ENCODE measurements at places on chromosomes 6 and 20.

- H3K36me3 ChIP-seq: peaks cover 57% of the 10 kb centered on the region
- DNase-seq: no peak
- H3K27ac ChIP-seq: peak overlapping the region; percentile 5
- H3K4me3 ChIP-seq: no peak overlapping the region
Observed at GRCh38 chr6:41093729-41094128, 21.0 kb downstream of the NFYA start.

DNA sequence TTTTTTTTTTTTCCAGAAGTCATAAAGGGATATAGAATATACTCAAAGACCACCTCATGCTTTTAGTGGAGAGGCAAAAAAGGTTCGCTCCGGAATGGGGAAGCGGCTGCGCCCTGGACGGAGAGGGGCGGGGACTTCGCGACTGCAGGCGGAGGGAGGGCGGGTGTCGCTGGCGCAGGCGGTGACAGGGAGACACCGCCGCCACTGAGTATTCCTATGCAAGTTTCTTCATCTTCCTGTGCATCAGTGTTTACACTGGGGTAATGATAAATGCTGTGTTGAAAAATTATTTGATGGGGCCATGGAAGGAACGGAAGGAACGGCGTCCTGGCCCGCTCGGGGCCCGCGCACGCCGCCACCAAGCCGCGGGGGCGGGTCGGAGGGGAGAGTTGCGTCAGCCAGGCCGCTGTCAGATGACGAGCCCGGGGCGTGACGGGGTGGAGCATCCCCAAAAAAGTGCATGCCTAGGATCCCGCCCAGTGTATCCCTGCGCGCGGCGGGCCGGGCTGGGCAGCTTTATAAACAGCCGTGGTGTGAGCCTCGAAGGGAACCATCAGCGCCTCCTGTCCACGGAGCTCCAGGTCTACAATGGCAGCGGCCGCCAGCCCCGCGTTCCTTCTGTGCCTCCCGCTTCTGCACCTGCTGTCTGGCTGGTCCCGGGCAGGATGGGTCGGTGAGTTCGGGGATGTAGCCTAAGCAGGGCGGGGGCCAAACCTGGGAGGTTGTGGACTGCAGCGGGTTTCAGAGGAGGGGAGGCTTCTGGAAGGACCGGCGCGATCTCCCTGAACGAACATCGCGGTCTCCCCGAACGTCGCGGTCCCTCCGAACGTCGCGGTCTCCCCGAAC lies at the start of gene ULBP1:
TSS of gene ULBP1 (plus strand) at position 482 of the 846 bp plus-strand sequence. CDS start at position 589, 107 bp downstream.
- H3K36me3 ChIP-seq: peaks cover 6% of the 10 kb centered on the region
- peak within 1 kb of the TSS; percentile 94 for H3K27ac ChIP-seq
- DNase-seq: peak; percentile 69
- peak within 1 kb of the TSS; percentile 91 for H3K4me3 ChIP-seq
- H3K27me3 ChIP-seq: peaks cover 76% of the 10 kb centered on the region

GRCh38 chr20:58256842-58257241 lies 28.4 kb upstream of the ANKRD60 start:
- peaks cover 66% of the 10 kb centered on the region for H3K36me3 ChIP-seq
- H3K27me3 ChIP-seq: no peaks in the 10 kb centered on the region
- DNase-seq: no peak
- H3K4me3 ChIP-seq: no peak overlapping the region
- H3K4me1 ChIP-seq: peaks cover 27% of the 10 kb centered on the region

GRCh38 chr20:57588596-57588995 lies 27.7 kb downstream of the PCK1 start:
- peaks cover 36% of the 10 kb centered on the region for H3K27me3 ChIP-seq
- H3K36me3 ChIP-seq: no peaks in the 10 kb centered on the region
- H3K4me1 ChIP-seq: peaks cover 6% of the 10 kb centered on the region
- no peak overlapping the region for H3K4me3 ChIP-seq

- DNase-seq: no peak
- no peak overlapping the region for H3K27ac ChIP-seq
- H3K4me3 ChIP-seq: no peak overlapping the region
- H3K4me1 ChIP-seq: no peaks in the 10 kb centered on the region
Observed at GRCh38 chr6:108524528-108525248, 36.0 kb upstream of the FOXO3 start.

GRCh38 chr6:139367810-139368351 lies 6.6 kb downstream of the CITED2 start:
- no peak overlapping the region for H3K4me3 ChIP-seq
- H3K27me3 ChIP-seq: no peaks in the 10 kb centered on the region
- H3K36me3 ChIP-seq: peaks cover 4% of the 10 kb centered on the region
- DNase-seq: no peak
- peaks cover 43% of the 10 kb centered on the region for H3K4me1 ChIP-seq
- no peak overlapping the region for H3K27ac ChIP-seq

DNA sequence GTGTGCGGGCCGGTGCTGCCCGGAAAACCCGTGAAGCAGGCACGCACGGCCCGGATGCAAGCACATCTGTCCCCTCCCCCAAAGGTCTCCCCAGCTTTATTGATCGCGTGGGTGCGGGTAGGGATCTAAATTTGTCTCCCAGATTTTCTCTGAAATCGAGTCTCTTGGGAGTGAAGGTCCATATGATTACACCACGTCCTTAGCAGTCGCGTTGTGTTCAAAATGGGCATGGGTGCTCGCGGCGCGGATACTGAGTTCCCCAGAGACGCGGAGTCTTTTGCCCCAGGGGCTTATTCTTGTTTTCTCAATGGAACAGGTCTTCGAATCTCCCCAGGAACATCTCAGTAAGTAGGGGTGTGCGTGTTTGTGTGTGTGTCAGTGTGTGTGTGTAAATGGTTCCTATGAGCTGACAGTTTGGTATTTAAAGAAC lies 2.8 kb upstream of the ZNF292 start:
- peak overlapping the region; percentile 99 for H3K27ac ChIP-seq
- no peaks in the 10 kb centered on the region for H3K27me3 ChIP-seq
- DNase-seq: no peak

- H3K27ac ChIP-seq: no peak overlapping the region
- DNase-seq: no peak
- H3K4me1 ChIP-seq: no peaks in the 10 kb centered on the region
Observed at GRCh38 chr6:55980627-55981211, 105.3 kb upstream of the BMP5 start.

- H3K36me3 ChIP-seq: no peaks in the 10 kb centered on the region
- no peak for DNase-seq
- H3K27me3 ChIP-seq: peaks cover 15% of the 10 kb centered on the region
Observed at GRCh38 chr6:122388945-122389344, 10.5 kb upstream of the HSF2 start.

GRCh38 chr20:16801919-16802651 lies 53.9 kb downstream of the OTOR start:
- H3K4me3 ChIP-seq: no peak overlapping the region
- H3K4me1 ChIP-seq: no peaks in the 10 kb centered on the region
- peak; percentile 23 for DNase-seq
- H3K36me3 ChIP-seq: no peaks in the 10 kb centered on the region
- H3K27ac ChIP-seq: no peak overlapping the region
- peaks cover 51% of the 10 kb centered on the region for H3K27me3 ChIP-seq

DNA sequence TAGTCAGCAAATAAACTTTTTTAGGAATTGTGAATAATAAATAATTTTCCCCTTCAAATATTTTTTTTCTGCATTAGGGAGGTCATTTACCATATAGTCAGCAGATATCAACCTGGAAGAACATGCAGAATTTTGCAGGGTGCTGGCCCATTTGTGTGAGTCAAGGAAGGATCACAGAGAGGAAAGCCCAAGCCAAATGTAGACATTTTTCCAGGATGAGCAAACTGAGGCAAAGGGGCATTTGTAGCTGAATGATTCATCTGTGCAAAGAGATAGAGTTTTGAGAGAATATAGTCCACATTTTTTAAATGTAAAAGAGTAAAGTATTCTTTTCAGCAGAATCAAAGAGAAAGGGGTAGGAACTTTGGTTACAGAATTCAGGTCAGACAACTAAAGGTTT lies 555.5 kb upstream of the MARCKS start:
- H3K27ac ChIP-seq: no peak overlapping the region
- no peaks in the 10 kb centered on the region for H3K4me1 ChIP-seq
- no peaks in the 10 kb centered on the region for H3K36me3 ChIP-seq

GRCh38 chr20:50879649-50880550 lies 51.3 kb downstream of the ADNP start:
- H3K27ac ChIP-seq: peak overlapping the region; percentile 63
- peaks cover 42% of the 10 kb centered on the region for H3K36me3 ChIP-seq
- H3K4me1 ChIP-seq: no peaks in the 10 kb centered on the region
- no peak for DNase-seq
- H3K4me3 ChIP-seq: no peak overlapping the region
- H3K27me3 ChIP-seq: no peaks in the 10 kb centered on the region

GRCh38 chr6:135358985-135359384 lies 138.6 kb downstream of the AHI1 start:
- no peaks in the 10 kb centered on the region for H3K36me3 ChIP-seq
- H3K27ac ChIP-seq: no peak overlapping the region
- no peak overlapping the region for H3K4me3 ChIP-seq
- H3K27me3 ChIP-seq: no peaks in the 10 kb centered on the region
- H3K4me1 ChIP-seq: no peaks in the 10 kb centered on the region

GRCh38 chr20:33410081-33410742 lies 8.9 kb upstream of the CDK5RAP1 start:
- H3K27me3 ChIP-seq: no peaks in the 10 kb centered on the region
- peaks cover 51% of the 10 kb centered on the region for H3K4me1 ChIP-seq
- H3K4me3 ChIP-seq: no peak overlapping the region
- peaks cover 37% of the 10 kb centered on the region for H3K36me3 ChIP-seq

DNA sequence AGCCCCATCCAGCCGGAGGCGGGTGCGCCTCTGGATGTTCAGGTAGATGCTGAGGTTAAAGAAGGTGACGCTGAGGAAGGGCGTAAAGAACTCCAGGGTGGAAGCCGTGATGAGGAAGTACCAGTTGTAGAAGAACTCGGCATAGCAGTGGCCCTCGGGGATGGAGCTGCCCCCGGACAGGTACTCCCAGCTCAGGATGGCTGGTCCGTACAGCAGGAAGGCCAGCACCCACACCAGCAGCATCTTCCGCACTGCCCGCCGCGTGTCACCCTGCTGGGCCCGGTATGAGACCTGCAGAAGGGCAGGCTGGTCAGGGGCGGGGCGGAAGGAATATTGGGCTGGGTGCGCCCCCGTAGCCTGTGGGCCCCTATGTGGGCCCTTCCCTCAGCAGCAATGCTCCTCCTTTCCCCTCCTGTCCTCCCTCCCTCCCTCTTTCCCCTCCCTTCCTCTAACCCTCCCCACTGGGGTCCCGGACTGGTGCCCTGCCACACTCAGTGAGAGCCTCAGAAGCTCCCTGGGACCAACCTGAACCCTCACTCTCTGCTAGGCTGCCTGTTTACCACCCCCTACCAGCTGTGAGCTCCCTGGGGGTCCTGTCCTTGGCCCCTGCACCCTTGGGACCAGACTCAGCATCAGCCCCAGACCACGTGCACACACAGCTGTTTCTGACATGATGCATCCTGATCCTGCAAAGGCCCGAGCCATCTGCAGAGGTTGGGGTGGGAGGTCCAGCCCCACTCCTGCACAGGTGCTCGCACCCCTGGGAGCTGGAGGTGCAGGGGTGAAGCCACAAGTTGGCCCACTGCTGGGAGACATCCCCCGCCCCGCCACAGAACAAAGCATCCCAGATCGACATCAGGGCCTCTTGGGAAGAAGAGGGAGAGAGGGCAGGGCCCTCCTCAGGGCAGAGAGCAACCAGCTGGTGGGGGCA lies 3.2 kb downstream of the HRH3 start:
- no peak overlapping the region for H3K27ac ChIP-seq
- H3K4me3 ChIP-seq: no peak overlapping the region
- H3K36me3 ChIP-seq: no peaks in the 10 kb centered on the region
- H3K27me3 ChIP-seq: peaks cover 79% of the 10 kb centered on the region
- DNase-seq: no peak
- peaks cover 9% of the 10 kb centered on the region for H3K4me1 ChIP-seq

- no peaks in the 10 kb centered on the region for H3K27me3 ChIP-seq
- peaks cover 2% of the 10 kb centered on the region for H3K36me3 ChIP-seq
- no peak overlapping the region for H3K27ac ChIP-seq
- no peak for DNase-seq
- peaks cover 57% of the 10 kb centered on the region for H3K4me1 ChIP-seq
Observed at GRCh38 chr6:36745283-36745682, 47.7 kb downstream of the RAB44 start.

DNA sequence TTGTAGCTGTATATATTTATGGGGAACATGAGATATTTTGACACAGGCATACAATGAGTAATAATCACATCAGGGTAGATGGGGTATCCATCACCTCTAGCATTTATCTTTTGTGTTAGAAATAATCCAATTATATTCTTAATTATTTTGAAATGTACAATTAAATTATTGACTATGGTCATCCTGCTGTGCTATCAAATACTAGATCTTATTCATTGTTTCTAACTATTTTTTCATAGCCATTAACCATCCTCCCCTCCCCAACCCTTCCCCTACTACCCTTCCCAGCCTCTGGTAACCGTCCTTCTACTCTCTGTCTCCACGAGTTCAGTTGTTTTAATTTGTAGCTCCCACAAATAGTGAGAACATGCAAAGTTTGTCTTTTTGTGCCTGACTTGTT lies 28.5 kb downstream of the NKX2-4 start:
- no peak for DNase-seq
- H3K27me3 ChIP-seq: no peaks in the 10 kb centered on the region
- H3K27ac ChIP-seq: no peak overlapping the region
- peaks cover 31% of the 10 kb centered on the region for H3K36me3 ChIP-seq
- peaks cover 3% of the 10 kb centered on the region for H3K4me1 ChIP-seq

DNA sequence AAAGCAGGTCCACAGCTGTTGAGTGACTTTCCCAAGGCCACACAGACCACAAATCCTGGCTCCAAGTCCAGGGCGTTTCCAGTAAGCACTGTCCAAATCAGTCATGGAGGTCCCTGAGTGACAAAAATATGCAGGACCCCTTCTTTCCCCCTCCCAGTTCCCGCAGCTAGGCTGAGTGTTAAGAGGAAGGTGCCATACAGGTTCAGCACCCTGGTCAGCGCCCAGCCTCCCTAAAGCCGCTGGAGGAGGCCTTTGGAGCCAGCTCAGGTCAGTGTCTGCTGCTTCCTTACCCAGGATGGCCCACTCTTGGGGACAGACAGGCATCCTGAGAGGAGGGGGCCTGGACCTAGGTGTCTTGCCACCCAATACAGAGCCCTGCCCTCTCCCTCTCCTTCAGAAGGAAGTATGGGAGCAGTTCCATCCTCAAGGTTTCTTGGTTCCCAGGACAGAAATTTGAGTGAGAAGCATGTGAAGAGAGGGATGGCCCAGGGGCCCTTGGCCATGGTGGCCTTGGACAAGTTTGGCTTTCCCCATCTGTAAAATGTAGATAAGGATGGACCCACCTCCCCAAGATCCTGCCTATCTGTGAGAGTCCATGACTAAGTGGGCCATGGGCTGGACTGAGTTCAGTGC lies 13.2 kb downstream of the TMEM74B start:
- no peaks in the 10 kb centered on the region for H3K27me3 ChIP-seq
- H3K4me3 ChIP-seq: no peak overlapping the region
- H3K36me3 ChIP-seq: peaks cover 93% of the 10 kb centered on the region
- H3K27ac ChIP-seq: no peak overlapping the region
